NCI-H1417 (cell line): ENCODE measurements at places on chromosomes 7 and 10.

- no peak for DNase-seq
Measured at GRCh38 chr7:112182749-112183148, 23.4 kb downstream of the DOCK4 start.

DNA sequence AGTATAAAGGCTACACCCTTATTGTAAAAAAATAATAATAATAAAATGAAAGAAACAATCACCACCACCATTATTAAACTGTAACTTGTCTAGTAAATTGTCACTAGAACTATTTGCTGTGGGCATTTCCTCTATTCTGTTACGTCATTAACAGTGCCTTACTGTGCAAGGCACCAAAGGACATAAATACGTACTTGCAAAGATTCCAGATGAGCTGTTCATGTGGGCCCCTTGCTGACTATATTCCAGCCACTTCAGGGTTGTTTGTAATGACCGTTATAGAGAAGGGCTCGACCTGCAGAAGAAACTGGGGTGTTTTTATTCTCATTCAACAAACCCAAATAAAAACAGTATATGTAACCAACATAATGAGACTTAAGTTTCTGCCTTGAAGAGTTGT lies 60.4 kb downstream of the KLRG2 start:
- DNase-seq, result no peak

DNA sequence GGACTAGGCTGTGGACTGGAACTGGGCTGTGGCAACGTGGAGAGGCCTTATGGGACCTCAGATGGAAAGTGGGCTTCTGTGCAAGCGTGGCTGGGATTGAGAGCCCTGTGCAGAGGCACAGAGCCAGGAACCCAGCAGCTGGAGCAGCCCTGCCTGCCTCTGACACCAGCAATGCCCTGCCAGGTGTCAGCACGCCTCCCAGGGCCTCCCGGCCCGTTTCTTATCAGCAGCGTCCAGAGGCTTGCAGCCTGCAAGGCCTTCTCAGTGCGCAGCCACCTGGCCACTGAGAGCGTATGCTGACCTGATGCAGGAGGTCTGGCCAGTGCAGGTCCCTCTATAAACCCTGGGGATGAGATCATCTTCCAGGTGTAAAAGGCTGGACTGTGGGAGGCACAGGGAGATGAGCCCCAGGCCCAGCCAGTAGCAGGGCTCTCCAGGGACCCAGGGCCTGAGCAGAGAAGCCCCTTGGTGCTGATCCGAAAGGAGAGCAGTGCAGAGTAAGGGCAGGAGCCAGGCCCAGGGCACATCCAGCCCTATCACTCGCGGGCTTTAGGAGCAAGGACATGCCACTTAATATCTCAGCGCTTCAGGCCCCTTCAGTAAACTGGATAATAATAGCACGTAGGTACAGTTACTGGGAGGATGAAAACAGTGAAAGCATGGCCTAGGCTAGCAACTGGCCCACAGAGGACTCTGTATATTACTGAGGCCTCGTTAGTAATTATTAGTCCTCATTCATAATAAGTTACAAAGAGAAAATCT lies 38.8 kb upstream of the ANTXRL start:
- no peak for DNase-seq

- no peak for DNase-seq
Measured at GRCh38 chr10:54799506-54799905, 1.5 kb downstream of the PCDH15 start.

GRCh38 chr7:100257017-100257416 lies 37.3 kb downstream of the PVRIG start:
- DNase-seq, result no peak

DNA sequence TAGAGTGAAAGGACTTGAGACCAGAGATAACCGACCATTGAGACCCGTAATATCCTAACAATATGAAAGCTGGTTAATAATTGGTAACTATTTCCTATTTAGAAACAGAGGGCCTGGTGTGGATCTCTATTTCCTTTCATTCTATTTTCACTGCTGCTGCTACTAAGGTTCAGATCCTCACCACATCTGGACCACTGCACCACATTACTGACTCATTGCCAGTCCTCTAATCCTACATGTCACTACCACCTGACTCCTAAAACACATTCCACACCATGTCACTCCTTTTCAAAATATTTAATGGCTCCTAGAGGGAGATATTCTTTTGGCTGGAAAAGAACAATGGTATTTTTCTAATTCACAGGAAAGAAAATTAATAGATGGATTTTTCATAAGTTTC lies 6.4 kb downstream of the USP54 start:
- no peak for DNase-seq

DNA sequence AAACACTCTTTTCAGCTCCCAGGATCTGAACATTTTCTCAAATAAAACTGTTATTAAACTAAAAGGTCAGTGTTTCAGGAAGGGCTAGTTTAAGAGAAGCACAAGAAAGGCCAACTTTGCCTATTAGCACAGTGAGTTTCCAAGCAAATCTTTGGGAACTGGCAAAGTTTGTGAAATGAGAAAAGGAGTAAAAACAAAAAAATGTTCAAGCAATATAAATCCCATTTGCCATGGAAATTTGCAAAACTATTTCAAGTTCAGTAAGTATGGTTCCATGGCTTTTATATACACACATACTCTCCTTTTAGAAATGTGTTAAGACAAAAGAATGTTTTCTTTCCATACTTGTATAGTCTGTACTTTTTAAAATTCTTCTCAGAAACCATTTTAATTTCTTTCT lies 51.5 kb downstream of the CHCHD3 start:
- no peak for DNase-seq

DNA sequence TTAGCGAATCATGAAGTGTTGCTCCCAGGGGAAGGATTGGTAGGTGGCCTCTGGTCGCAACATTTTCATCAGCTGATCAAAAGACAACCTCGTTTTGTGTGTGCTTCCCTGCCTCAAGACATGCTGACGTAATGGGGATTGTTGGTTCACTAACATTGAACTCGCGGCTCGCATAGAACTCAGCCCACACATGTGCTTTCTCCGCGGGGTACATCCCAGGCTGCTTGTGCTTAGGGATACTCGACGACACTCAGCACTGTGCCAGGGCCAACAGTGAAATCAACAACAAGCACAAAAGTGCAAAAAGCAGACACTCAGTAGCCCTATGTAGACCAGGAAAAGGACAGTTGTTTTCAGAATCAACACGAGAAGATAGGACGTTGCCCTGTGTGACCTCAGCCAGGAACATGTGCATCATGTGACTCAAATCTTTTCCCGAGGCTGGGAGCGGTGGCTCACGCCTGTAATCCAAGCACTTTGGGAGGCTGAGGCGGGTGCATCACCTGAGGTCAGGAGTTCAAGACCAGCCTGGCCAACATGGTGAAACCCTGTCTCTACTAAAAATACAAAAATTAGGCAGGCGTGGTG lies 20.8 kb downstream of the WIPI2 start:
- DNase-seq, result no peak

GRCh38 chr7:55515569-55516279 lies 56.6 kb downstream of the VOPP1 start:
- no peak for DNase-seq

- no peak for DNase-seq
Measured at GRCh38 chr10:48550071-48550691, 54.7 kb downstream of the ARHGAP22 start.

- no peak for DNase-seq
Measured at GRCh38 chr7:6436385-6436685, 11.4 kb downstream of the DAGLB start.

DNA sequence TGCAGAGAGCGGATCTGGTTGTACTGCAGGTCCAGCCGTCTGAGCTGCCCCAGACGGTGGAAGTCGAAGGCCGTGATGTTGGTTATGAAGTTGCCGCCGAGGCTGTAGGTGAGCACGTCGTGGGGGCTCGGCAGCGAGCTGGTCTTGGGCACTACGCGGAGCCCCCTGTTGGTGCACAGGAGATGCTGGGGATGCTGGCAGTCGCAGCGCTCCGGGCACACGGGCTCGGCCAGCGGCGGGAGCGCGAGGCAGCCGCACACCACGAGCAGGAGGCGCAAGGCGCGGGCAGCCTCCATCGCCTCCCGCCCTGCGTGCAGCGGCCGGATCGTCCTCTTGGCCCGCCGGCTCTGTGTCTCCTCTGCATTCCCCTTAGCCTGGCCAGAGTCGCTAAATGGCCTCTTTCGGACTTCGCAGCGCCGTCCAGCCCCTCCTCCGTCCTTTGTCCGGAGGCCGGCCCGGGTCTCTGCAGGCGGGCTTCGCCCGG lies 337 bp downstream of the TRIL start:
- no peak for DNase-seq

- no peak for DNase-seq
Measured at GRCh38 chr10:30973737-30974136, 57.9 kb downstream of the ZNF438 start.

- no peak for DNase-seq
Measured at GRCh38 chr10:79331709-79332108, 15.6 kb upstream of the PPIF start.

GRCh38 chr7:6556196-6556595 lies 4.9 kb upstream of the GRID2IP start:
- DNase-seq, result no peak

DNA sequence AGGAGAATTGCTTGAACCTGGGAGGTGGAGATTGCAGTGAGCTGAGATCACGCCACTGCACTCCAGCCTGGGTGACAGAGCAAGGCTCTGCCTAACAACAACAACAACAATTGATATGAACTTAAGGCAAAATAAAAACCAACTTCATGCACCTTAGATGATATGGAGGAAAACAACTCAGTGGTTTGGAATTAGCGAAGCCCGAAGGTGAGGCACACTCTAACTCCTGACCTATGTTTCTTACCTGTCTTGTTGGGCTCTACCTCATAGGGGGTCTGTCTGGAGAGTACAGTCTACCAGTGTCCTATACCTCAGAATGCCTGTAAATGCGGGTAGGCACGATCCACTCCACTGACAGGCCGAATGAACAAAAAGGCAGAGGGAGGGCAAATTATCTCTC lies 24.3 kb upstream of the COBL start:
- no peak for DNase-seq

- no peak for DNase-seq
Measured at GRCh38 chr10:44233561-44234482, 151.1 kb downstream of the CXCL12 start.
